ENCODE measurements at places on chromosomes 13 and 19.

- no peak for DNase-seq
These were observed 32.7 kb downstream of the MBNL2 start for GRCh38 chr13:97254816-97255215.

DNA sequence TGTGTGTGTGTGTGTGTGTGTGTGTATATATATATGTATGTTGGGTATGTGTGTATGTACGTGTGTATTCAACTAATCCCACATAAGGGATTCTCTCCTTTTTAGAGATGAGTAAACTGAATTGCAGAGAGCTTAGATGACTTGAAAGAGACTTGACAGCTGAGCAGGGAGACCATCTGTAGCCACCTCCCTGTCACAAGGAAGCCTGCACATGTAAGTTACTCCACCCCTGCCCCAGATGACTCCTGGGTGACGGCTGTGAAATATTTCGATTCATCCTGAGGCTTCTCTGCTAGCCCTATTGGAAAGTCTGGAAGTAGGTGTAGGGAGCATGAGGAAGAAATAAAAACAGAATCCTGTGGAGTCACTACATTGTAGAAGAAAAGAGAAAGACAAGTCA, 480.4 kb downstream of the FOXO1 start:
- DNase-seq = no peak

DNA sequence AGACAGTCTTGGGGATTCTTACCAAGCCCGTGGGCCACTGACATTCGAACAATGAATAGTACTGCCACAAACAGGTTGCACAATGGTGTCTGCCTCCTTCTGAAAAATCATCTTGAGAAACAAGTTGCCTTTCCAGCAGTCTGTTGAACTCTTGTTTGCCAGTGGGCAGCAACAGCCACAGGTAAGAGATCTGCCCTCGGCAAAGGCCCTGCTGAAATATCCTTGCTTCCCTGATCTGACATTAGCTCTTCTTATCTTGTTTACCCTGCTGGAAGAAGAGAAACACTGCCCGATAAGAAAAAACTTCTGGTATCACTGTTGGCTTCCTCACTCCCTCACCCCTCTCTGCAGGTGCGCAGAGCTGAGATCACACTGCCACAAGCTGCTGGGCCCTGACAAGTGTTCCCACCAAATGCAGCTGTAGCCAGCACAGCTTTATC, 2.0 kb downstream of the DOCK9 start:
- no peak for DNase-seq

GRCh38 chr19:13176345-13176744, 26.1 kb downstream of the IER2 start:
- no peak for DNase-seq

DNA sequence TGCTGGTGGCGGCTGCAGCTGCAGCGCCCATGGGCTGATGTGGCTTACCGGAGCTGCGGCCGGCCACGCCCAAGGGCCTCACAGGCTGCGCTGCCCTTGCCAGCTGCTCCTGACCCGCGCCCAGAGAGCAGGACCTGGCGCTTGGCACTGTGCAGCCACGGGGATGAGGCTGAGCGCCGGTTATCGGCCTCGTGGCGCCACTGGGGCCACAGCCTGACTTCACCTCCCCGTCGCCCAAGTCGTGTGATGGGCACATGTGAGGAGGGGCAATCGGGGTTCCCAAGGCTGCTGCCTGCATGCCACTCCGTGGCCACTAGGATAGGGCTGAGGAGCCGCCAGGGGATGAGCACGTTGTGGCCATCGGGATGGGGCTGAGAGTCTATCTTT, 77.2 kb upstream of the PABPC3 start:
- no peak for DNase-seq

GRCh38 chr19:46791944-46792343, 3.5 kb upstream of the SLC1A5 start:
- DNase-seq = no peak

DNA sequence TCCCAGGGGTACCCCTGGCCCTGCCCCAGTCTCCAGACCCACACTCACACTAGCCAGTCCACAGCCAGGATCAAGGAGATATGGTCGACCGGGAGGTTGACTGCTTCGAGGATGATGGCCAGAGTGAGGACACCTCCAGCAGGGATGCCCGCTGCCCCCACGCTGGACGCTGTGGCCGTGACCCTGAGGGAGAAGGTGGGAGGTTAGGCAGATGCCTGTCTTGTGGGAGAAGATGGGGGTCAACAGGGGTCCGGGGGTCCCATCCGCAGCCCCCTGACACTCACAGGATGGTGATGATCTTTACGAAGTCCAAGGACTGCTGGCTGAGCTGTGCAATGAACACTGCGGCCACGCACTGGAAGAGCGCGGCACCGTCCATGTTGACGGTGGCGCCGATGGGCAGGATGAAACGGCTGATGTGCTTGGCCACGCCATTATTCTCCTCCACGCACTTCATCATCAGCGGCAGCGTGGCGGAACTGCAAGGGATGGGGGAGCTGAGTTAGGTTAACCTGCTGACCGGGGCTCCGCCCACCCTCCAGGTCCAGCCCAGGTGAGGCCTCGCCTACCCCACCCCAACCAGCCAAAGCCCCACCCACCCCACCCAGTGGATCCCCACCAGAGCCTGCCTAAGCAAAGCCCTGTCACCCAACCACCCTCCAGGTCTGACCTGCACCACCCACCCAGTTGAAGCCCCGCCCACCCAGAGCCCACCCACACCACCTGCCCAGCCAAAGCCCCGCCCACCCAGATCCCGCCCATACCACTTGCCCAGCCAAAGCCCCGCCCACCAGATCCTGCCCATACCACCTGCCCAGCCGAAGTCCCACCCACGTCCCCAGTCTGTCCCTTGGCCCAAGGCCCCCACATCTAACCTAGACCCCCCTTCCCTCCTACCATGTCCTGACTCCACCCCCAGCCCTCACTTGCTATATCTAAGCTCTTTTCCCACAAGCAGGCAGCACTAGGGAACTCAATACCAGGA, 11.2 kb downstream of the SLC1A5 start:
- DNase-seq = no peak

- no peak for DNase-seq
These were observed 134.1 kb downstream of the LACC1 start for GRCh38 chr13:44013758-44014291.

DNA sequence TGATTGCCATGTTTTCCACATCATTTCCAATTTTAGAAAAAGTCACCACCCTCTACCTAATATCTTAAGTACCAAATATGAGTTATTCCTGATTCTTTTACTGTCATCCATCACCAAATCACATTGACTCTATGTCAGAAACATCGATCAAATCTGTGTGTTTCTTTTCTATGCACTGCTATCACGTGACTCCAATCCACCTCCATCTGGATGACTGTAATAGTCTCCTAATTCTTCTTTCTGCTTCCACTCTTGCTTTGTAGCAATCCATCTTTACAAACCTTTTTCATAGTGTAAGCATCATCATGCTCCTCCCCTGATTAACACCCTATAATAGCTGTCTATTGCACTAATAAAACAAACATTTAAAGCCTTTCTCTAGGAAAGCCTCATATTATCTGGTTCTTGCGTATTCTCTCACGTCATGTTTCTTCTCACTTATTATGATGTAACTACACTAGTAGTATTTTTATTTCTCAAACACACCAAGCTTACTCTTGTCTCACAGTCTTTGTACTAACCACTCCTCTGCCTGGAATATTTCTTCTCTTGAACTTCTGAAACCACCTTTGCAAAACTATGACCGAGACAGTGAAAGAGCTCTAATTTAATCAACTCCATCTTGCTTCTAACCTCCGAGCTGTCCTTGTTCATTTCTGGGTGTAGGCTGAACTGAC, 10.7 kb upstream of the FPR3 start:
- DNase-seq = no peak

- peak; percentile 78 for DNase-seq
These were observed 1.0 kb upstream of the UBE2M start for GRCh38 chr19:58559275-58560006.

DNA sequence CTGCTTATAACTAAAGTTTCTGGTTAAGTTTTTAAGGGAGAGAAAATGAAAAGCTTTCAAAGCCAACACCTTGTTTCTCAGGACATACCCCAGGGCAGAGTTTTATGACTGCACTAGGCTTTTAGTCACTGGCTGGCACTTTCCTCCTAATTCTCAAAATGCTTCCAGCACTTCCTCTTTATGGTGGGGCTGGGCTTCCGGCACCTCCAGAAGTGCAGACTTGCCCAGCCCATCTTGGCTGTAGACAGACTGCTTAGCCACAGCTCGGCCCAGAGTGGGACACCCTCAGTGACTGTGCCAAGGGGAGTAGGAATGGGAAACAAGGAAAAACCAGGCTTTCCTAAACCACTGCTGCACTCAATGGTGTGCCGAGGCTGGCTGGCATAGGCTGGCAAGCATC, 23.2 kb upstream of the GTF3A start:
- DNase-seq = no peak

DNA sequence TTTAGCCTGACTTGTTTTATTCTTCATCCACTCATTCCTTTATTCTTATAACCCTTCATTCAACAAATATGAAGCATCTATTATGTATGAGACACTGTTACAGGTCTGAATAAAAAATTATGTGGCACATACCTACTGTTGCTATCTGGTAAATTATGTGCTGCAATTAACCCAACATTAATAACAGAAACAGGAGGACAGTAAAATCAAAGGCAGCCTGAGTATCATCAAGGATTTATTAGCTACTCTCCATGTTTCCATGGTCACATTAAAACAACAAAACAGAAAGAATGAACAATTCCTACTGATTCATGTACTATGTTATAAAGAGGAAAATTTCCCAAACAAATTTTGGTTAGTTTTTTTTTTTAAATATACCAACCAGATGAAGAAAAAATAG, 43.9 kb downstream of the RAP2A start:
- no peak for DNase-seq

DNA sequence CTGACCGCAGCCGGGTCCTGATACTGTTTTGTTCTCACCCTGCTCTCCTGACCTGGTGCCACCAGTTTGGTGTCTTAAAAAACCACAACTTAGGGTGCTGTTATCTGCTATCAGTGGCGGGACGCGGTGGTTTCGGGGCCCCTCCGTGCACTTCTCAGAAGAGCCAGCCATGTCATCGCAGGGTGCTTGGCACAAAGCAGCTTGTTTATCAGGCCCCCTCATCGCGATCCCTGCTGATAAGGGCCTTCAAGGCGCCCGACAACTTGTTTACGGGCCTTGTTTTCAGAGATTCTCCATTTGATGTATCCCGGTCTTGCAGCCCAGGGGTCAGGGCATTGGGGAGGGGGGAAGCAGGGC, 58.1 kb upstream of the KLF2 start:
- DNase-seq = no peak

DNA sequence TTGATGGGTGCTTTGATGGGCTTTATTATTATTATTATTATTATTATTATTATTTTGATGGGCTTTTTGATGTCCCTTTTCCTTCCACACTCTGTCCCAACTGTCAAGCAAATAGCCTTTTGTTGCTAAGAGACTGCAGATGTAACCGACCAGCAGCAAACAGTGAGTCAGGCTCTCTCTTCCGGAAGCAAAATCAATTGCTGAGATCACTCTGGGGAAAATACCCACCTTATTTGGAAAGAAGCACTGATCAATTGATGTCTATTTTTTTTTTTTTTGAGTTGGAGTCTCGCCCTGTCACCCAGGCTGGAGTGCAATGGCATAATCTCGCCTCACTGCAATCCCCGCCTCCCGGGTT, 2.9 kb downstream of the LDLR start:
- no peak for DNase-seq

GRCh38 chr19:10510301-10510802, 6.9 kb downstream of the S1PR5 start:
- no peak for DNase-seq

DNA sequence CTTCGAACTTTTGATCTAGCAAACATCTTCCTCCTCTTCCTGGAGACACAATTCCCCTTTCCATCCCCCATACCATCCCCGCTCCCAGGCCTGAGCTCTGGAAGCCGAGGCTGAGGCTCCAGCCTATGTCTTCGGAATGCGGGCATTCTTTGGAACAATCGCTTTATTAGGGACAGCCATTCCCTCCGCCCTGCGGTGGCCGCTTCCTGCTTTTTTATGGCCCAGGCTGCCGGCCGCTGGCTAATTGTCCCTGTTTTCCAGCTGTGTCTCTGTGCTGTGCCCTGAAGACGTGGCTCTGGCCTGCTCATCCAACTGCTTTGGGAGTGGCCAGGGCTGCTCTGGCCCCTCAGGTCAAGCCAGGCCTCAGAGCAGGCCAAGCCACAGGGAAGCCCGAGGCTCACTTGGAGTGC, 2.1 kb upstream of the CDX2 start:
- no peak for DNase-seq

DNA sequence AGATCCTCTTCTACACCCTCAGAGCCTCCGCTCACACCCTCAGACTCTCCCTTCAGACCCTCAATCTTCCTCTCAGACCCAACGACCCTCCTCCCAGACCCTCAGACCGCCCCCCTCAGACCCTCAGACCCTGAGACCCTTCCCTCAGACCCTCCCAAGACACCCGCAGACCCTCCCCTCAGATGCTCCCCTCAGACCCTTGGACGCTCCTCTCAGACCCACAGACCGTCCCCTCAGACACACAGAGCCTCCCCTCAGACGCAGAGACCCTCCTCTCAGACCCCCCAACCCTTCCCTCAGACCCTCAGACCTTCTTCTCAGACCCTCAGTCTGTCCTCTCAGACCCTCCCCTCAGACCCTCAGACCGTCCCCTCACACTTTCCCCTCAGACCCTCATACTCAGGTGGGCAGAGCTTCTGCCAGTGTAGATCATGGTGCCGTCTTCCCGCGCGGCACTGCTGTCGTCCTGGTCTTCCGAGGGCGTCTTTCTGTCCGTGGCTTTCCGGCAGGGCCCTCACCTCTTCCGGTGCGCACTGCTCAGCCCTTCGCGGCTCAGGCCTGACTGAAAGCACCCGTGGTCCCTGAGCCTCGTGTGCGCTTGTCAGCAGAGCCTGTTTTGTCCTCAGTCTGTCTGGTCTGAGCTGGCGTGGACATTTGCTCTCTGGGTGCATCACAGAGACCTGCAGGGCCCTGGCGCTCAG, 18.9 kb upstream of the TFDP1 start:
- no peak for DNase-seq

DNA sequence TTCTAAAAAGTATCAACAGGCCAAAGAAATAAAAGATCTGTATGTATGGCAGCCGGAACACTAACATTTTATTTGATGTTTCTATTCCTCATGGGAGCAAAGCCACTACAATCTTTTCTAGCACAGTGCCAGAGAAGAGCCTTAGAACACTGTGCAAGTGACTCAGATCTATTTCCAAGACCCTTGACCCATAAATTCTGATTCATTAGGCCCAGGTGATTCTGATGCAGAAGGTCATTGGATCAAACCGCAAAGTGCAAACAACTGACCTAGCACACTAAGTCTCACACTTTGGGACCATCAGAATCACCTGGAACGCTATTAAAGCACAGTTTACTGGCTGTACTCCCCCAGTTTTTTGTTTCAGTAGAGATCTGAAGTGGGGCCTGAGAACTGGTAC, 87.6 kb downstream of the MYCBP2 start:
- DNase-seq = no peak

Data from Panc1 (cell line).